ENCODE measurements at places on chromosomes 12 and 14.
A peak's percentile ranks its signal among the peaks of the same experiment; 100 is the strongest.

GRCh38 chr14:36091096-36091495, 85.4 kb downstream of the PTCSC3 start:
- DNase-seq, result no peak

- DNase-seq, result peak; percentile 56
Measured at GRCh38 chr12:123384318-123384993, 524 bp downstream of the KMT5A start.

GRCh38 chr14:63685401-63685800, 42.5 kb downstream of the SGPP1 start:
- no peak for DNase-seq

DNA sequence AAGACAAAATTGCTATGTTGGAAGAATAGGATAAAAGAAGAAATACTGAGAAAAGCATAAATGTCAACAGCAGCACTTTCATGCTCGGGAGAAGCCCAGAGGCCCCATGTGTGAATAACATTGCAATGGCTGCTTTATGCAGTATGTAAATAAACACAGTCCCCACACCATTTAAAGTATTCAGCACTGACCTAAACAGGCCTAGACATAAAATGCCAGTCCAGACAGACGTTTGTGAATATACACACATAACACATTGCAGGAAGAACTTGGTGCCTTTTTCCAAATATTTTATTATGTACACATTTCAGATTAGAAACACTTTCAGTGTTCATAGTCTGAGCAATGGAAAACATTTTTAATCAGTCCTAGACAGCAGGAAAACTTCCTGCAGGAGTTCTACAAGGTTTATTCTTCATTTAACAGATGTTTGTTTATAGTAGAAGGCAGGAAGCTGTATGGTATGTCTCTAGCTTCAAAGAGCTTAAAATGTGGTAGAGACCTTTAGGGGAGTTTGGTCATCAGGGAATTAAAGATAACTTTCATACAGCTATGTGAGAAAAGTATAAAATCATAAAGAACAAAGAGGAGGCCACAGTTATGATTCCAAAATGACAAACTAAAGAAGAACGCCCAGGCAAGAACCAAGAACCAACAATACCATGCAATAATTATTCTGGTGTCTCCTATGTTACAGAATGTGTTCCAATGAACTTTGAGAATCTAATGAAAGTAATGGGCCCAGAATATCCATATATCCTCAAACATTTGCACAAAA, 30.6 kb upstream of the SLC38A2 start:
- DNase-seq, result no peak

DNA sequence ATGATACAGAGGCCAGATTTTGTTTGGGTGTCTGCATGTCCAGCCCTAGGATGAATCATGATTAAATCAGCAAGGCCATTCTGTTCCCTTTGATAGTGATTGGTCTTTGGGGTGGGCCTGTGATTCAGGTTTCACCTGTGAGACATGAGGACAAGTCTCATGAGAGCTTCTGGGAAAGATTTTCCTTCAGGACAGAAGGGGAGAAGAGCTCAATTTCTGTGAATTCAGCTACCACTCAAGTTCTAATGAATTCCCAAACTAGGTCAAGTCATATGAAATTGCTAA, 73.4 kb downstream of the ZNF664 start:
- no peak for DNase-seq

- no peak for DNase-seq
Measured at GRCh38 chr14:88482524-88482923, 72.3 kb downstream of the PTPN21 start.

GRCh38 chr12:93862424-93862823, 185.2 kb downstream of the CRADD start:
- DNase-seq, result no peak

- no peak for DNase-seq
Measured at GRCh38 chr14:51167587-51168214, 72.3 kb upstream of the TMX1 start.

DNA sequence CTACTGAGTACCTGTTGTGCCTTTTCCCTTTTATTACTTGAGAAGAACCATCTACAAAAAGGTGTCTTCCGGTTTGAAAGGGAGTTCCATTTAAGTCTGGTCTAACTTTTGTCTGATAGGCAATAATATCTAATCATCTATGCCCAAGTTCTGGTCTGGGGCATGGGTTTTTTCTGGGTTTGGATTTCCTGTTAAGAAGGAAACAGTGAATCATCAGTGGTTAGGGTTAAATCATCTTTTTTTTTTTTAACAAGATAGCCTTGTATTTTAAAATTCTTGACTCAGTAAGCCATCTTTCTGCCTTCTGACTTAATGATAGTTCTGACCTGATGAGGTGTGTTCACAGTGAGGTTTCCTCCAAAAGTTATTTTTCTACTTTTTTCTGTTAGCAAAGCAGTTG, 29.3 kb upstream of the CPNE8 start:
- DNase-seq, result no peak

DNA sequence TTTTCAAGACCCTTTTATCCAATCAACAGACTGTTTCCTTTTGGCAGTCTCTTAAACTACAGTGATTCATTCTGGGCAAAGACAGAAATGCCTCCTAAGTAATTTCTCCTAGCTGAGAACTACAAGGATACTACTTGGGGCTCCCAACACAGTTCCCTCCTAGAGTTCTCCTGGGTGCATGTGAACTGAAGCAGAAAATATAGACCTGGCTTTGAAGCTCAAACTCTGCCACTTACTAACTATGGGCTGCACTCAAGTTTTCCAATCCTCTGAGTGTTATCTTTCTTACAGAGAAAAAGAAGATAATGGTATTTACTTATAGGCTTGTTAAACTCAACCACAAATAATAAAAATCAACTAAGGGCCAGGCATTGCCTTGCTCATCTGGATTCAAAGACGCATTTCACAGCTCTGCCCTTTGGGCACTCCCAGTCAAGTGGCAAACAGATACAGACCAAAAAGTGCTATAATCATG, 97.6 kb downstream of the EFCAB11 start:
- DNase-seq, result peak; percentile 24

DNA sequence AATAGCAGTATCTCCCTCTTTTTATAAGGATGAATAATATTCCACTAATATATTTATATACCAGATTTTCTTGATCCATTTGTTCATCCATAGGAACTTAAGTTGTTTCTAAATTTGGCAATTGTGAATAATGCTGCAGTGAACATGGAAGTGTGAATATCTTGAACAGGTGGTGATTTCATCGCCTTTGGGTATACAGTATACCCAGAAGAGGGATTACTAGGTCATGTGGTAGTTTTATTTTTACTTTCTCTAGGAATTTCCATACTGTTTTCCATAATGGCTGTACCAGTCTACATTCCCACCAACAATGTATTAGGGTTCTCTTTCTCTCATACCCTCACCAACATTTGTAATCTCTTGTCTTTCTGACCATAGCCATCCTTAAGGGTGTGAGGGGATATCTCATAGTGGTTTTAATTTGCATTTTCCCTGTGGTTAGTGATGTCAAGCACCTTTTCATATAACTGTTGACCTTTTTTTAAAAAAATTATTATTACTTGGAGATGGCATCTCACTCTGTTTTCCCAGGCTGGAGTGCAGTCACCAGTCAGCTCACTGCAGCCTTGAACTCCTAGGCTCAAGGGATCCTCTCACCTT, 20.5 kb downstream of the PPHLN1 start:
- no peak for DNase-seq

GRCh38 chr14:105894125-105894977, 368.0 kb downstream of the TMEM121 start:
- no peak for DNase-seq

DNA sequence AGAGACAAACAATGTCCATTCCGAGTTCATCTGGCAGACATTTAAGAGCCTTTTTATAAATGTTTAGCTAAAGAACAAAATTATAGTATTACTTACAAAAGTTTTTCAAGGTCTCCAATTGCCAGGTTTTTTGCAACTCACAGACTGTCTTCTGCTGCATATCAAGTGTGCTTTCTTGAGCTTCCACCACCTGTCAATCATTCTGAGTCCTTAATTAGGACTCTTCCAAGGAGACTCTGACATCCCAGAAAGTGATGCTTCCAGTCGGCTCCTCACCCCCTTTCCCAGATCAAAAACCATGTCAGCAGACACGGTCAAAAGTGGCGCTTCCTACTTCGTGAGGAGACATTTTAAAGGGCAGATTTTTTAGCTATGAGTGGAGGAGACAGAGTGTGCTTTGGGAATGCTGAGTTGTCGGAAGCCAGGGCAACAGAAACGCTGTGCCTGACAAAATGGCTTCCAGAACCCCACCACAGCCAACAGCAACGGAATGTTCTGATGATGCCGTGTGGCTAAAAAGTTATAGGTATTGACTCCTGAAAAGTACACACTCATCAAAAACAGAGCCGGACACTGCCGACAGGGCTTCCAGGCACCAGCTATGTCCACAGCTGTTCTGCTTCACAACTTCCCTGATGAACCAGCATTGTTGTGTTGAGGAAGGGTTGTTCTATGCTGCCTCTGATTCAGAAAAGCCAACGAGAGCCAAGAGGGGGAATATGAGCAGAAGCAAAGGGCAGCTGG, 116.1 kb upstream of the SLC35F4 start:
- no peak for DNase-seq

DNA sequence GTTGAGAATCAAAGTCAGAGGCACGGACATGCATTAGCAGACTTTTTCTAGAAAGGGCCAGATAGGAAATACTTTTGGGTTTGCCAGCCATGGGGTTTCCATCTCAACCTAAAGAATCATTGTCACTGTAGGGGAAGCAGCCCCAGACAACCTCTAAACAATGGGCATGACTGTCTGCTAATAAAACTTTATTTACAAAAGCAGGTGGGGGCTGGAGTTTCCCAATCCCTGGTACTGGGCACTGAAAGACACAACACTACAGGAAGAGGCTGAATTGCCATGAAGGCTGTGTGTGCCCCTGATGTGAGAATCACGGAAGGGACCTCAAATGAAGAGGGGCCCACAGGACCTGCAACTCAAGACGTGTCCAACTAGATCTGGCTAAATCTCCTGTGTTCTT, 62.0 kb upstream of the GPR68 start:
- no peak for DNase-seq

DNA sequence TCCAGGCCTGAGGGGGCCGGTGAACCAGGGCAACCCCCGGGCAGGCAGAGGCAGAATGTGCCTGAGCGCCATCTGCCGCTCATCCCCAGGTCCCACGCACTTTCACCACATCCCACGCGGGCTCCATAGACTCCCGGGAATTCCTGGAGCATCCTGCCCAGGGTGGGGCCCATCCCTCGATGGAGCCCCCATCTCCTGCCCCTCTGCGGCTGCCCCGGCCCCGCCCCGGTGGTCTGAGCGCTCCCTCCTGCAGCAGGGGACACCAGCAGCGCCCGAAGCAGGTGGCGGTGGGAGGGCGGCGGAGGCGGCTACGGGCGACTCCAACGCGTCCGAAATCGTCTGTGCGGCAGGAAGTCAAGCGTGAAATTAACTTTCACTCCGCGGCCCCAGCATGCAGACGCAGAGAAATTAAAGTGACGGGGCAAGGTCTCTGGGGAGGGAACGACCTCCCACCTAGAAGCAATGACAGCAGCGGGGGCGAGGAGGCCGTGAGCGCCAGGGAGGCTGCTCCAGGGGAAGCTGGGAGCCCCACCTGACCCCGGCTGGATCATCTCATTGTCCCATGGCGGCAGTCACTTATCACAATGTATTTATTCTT, 122.2 kb downstream of the NCOR2 start:
- no peak for DNase-seq

- DNase-seq, result no peak
Measured at GRCh38 chr12:65593239-65593701, 231.0 kb upstream of the HMGA2 start.

- DNase-seq, result no peak
Measured at GRCh38 chr14:77161011-77161410, 19.4 kb upstream of the ZDHHC22 start.

- DNase-seq, result no peak
Measured at GRCh38 chr12:7034464-7034863, 16.2 kb upstream of the LPCAT3 start.

DNA sequence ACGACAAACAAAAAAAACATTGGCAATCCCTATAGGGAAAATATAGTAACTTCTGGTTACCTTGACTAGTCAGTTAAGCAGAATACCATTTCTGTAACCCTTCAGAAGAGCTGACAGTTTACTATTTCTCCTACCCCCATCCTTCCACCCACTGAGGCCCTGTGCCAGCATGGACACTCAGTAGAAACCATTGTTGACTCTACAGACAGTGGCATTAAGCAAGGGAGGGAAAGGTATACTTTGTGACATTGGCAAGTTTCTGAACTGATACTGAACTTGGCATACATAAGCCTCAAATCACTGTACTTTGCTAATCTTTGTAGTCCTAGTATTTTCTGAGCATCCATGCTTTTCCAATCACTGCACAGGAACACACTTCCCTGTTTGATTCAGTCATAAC, 33.4 kb upstream of the VSX2 start:
- no peak for DNase-seq

DNA sequence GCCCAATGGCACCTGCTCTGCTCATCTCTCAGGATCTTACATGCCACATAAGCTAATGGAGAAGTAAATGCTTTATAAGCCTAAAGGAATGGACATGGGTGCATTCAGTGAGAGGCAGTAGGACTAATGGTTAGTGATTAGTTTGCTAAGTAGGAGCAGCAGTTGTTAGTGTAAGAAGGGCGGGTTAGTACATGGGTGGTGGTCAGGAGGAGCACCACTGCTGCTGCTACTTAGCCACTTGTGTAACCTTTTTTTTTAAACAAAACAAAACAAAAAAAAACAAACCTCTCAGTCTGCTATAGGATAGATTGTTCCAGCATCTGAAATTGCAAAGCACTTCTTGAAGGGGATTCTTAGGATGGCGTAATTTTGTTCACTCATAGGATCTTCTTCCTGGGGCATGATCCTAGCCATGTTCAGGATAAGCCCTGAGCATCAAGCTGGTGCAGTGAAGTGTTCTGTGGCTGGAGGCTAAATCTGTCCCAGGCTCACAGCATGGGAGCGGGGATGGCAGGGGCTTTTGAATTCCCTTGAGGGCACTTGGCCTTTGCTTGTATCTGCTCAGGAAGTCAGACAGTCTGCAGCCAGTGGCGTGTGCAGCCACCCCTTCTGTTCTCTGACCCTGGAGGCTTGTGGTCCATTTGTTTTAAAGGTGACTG, 63.6 kb downstream of the CHST11 start:
- no peak for DNase-seq

GRCh38 chr12:58703866-58704265, 216.4 kb downstream of the LRIG3 start:
- DNase-seq, result no peak

GRCh38 chr14:57686304-57686703, 179.6 kb downstream of the SLC35F4 start:
- no peak for DNase-seq

DNA sequence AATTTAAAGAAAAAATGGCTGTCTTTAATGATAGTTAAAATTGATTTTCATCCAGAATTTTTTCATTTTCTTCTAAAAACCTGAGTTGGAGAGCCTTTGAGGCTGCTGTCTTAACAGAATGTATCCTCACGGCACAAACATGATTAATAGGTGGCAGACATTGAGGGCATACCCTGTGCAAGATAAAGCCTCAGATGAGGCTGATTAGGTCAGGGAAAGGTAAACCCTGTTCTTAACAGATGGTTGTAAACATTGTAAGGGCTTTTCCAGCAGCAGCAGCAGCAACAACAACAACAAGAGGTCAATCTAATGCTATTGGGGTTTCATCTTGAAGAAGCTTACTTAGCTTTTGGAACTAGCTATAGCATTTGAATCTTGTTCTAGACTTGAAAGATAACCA, 17.4 kb downstream of the GNG2 start:
- DNase-seq, result no peak

GRCh38 chr14:101736585-101736984, 24.9 kb upstream of the PPP2R5C start:
- no peak for DNase-seq
